ENCODE measurements at places on chromosomes 12 and 14. TPM values are rescaled to one million over a fixed set of nuclear protein-coding genes. Genes with fewer than 3 reads are reported as not detected.

ARG2 gene
- 29.2 TPM for total RNA-seq

ZCCHC8 gene
- total RNA-seq, result 9.0 TPM

TAS2R30 gene
- total RNA-seq, result 0.10 TPM

TAS2R14 gene
- 3.3 TPM for total RNA-seq

SPATS2 gene
- total RNA-seq, result 34.1 TPM

NOP9 gene
- total RNA-seq, result 6.3 TPM

ANKRD33 gene
- not detected for total RNA-seq

NKX2-1 gene
- 0.06 TPM for total RNA-seq

RAB15 gene
- 10.1 TPM for total RNA-seq

MAP3K9 gene
- 2.7 TPM for total RNA-seq

RNASE3 gene
- total RNA-seq, result not detected

AMN gene
- not detected for total RNA-seq
